ENCODE measurements at places on chromosomes 1 and 21. TPM values are rescaled to one million over a fixed set of nuclear protein-coding genes. Genes with fewer than 3 reads are reported as not detected.

DNA sequence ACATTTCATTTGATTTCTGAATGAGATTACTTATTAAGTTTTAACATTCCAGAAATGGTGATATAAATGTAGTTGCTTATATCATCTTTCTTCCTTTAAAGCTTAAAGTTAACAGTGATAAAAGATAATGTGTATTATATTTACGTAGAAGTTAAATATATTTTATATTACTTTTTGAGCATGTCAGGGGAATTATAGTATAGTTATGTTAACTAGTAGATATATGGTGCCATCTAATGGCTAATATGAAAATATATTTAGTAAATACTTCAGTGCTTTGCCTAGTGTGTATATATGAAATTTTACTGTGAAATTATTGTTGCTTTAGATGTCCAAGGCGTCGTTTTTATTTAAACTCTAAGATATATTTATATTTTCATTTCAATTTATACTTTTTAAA, 51.5 kb downstream of the SYT14 start:
- DNase-seq: no peak
- H3K27ac ChIP-seq: no peak overlapping the region
- no peaks in the 10 kb centered on the region for H3K36me3 ChIP-seq

- H3K27me3 ChIP-seq: peaks cover 5% of the 10 kb centered on the region
- H3K27ac ChIP-seq: no peak overlapping the region
- H3K4me3 ChIP-seq: no peak overlapping the region
- no peak for DNase-seq
- H3K4me1 ChIP-seq: peaks cover 8% of the 10 kb centered on the region
Observed at GRCh38 chr1:3693321-3693720, 41.0 kb downstream of the TP73 start.

- peaks cover 10% of the 10 kb centered on the region for H3K27me3 ChIP-seq
- no peaks in the 10 kb centered on the region for H3K36me3 ChIP-seq
- no peak overlapping the region for H3K4me3 ChIP-seq
- H3K27ac ChIP-seq: no peak overlapping the region
- no peak for DNase-seq
Observed at GRCh38 chr1:94553323-94553730, 11.8 kb upstream of the F3 start.

DNA sequence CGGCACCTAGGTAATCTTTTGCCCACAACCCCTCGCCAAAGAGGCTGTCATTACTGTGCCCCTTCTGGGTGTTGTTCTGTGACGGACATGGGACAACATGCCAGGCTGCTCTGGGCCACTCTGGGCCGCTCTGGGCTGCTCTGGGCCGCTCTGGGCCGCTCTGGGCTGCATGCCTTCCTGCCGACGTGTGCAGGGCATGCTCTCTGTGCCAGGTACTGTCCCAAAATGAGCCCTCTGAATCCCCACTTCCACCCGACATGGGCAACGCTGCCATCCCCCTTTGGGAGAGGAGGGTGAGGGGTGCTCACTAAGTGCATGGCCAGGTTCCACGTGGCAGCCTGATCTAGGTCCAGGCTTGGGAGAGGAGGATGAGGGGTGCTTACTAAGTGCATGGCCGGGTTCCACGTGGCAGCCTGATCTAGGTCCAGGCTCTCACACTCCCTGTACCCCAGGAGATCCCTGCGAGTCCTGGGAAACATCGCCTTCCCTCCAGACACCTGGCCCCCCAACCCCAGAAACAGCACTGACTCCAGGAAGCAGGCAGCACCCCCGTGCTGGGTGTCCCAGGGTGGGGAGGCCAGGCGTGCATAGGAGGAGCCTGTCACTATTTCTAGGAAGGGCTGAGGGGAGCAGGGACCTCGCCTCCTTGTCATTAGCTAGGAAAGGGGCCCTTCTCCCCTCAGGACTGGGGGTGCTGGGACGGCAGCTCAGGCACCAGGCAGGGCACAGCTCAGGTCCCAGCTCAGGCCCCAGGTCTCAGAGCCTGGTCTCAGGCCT, 16.5 kb downstream of the TTC34 start:
- peaks cover 29% of the 10 kb centered on the region for H3K27me3 ChIP-seq
- H3K36me3 ChIP-seq: peaks cover 12% of the 10 kb centered on the region
- no peak overlapping the region for H3K4me3 ChIP-seq
- no peak overlapping the region for H3K27ac ChIP-seq
- H3K4me1 ChIP-seq: peaks cover 12% of the 10 kb centered on the region

GRCh38 chr1:216690603-216691002, 32.6 kb downstream of the ESRRG start:
- H3K36me3 ChIP-seq: no peaks in the 10 kb centered on the region
- DNase-seq: no peak
- H3K4me1 ChIP-seq: no peaks in the 10 kb centered on the region
- H3K27ac ChIP-seq: no peak overlapping the region
- no peak overlapping the region for H3K4me3 ChIP-seq
- H3K27me3 ChIP-seq: no peaks in the 10 kb centered on the region

DNA sequence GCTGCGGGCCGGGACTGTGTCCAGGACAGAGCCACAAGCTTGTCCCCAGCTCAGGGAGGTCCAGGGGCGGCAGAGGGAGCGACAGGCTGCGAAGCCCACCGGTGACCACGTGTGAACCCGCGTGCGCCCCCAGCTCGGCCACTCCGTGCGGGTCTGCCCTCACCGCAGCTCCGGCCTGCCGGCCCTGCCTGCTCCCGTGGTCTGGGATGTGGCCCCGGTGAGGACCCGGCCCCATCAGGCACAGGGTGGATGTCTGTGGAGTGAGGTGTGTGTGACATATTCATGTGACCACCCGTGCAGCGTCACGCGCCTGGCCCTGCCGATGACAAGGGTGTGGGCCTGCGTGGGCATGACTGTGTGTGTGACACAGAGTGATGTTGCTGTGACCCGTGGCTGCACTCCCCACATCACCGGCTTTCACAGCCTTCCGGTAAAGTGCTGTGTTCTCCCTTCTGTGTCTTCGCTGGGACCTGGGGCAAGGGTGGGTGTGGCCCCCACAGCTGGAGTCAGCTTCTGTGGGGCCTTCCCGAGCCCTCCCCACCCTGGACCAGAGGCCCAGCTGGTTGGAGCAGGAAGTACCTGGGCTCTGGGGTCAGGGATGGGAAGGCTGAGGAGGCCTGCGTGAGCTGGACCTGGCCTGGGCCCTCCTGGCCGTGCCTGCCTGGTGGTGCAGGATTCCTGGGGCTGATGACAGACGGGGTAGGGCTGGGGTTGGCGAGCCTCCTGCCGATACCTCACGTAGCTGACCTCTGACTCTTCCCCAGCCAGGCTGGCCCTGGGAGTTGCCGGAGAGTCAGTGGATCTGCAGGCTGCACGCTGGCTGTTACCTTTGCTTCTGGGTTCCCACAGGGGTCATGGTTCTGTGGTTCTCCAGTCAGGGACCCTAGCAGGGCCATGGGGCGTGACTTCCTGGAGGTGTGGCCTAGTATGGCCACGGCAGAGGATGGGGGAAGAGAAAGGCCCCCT, 4.1 kb downstream of the RNF223 start:
- H3K4me1 ChIP-seq: peaks cover 22% of the 10 kb centered on the region
- peak; percentile 57 for DNase-seq
- H3K27me3 ChIP-seq: peaks cover 8% of the 10 kb centered on the region
- H3K36me3 ChIP-seq: no peaks in the 10 kb centered on the region

DNA sequence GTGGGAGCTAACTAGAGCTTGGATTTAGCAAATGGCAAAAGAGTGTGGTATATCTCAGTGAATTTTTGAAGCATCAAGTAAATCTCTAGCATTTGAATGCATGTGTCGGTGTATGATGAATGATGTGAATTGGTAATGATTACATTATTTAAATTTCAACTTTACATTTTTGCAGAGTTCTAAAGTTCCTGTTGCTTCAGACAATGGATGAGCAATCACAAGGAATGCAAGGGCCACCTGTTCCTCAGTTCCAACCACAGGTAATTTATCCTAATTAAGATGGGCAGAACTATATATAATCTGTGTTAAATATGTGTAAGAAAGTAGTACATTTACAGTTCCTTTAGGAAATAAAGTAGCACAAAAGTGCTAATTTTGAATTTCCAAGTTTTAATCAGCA, 75.6 kb downstream of the NEK7 start:
- DNase-seq: no peak
- H3K36me3 ChIP-seq: peaks cover 6% of the 10 kb centered on the region
- H3K27ac ChIP-seq: peak overlapping the region; percentile 76
- no peaks in the 10 kb centered on the region for H3K27me3 ChIP-seq
- peaks cover 13% of the 10 kb centered on the region for H3K4me1 ChIP-seq

DNA sequence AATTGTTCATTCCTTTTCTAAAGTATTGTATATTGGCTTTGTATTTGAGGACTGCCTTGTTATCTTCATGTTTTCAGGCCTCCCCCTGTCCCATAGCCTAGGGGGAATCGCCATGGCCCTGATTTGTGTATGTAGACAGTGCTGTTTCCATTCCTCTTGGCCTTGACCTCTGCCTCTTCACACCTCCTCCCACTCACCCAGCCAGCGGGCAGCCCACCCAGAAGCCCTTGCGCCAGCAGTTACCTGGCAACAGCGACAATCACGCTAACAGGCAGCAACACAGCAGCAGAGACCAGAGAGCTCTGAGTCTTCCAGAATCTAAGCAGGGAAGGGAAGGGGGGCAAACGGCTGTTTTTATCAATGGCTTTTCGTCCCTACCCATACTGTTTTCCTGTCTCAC, 50.0 kb upstream of the NPL start:
- H3K4me3 ChIP-seq: no peak overlapping the region
- peaks cover 7% of the 10 kb centered on the region for H3K27me3 ChIP-seq
- no peaks in the 10 kb centered on the region for H3K36me3 ChIP-seq
- no peak overlapping the region for H3K27ac ChIP-seq

- H3K27me3 ChIP-seq: peaks cover 43% of the 10 kb centered on the region
- no peak overlapping the region for H3K27ac ChIP-seq
- no peaks in the 10 kb centered on the region for H3K4me1 ChIP-seq
Observed at GRCh38 chr21:41508415-41509144, 622 bp upstream of the TMPRSS2 start.

DNA sequence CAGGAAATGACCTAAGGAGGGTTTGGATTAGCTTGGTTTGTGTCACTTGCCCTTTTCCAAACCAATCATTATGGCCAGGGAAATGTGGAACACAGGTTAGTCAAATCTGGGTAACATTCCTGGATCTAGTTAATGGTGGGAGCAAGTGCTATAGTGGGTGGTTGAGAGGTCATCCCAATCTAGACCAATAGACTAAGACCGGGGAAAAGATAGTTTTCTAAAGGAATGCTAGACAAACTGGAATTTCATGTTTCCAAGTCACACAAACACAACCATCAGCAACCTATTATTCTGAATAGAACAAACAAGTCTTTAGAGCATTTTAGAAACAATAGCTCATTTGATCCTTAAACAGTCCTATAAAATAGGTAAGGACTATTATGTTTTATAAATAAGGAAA, 4.3 kb upstream of the MAN1A2 start:
- H3K27ac ChIP-seq: no peak overlapping the region
- no peak for DNase-seq
- H3K36me3 ChIP-seq: no peaks in the 10 kb centered on the region
- H3K4me3 ChIP-seq: no peak overlapping the region

DNA sequence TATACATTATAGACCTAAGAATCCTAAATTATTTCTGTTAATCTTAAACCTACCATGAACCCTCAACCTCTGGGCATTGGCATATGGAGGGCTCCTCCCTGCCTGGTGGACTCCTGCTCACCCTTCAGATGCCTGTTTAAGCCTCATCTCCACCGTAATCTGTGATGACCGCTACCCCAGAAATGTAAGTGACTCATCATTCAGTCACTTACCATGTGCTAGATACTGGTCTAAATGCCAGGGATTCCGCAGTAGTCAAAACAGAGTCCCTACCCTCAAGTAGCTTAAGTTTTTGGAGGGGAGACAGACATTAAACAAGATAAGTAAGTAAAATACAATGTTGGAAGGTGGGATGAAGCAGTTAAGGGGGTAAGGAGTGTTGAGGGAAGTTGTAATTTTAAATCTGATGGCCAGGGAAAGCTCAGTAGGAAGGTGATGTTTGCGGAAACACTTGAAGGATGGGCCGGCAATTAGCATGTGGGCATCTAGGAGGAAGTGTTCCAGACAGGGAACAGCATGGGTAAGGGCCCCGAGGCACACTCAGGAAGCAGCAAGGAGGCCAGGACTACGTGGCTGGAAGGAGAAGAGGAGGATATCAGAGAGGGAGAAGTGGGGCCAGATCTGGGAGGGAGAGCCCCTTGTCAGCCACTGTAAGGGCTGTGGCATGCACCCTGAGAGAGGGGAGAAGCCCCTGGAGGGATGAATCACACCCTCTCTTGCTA, 141.7 kb upstream of the HOOK1 start:
- no peak overlapping the region for H3K27ac ChIP-seq
- no peak overlapping the region for H3K4me3 ChIP-seq
- H3K27me3 ChIP-seq: no peaks in the 10 kb centered on the region
- peaks cover 10% of the 10 kb centered on the region for H3K36me3 ChIP-seq
- no peaks in the 10 kb centered on the region for H3K4me1 ChIP-seq
- no peak for DNase-seq

- DNase-seq: no peak
- H3K27me3 ChIP-seq: peaks cover 5% of the 10 kb centered on the region
- no peak overlapping the region for H3K27ac ChIP-seq
- no peak overlapping the region for H3K4me3 ChIP-seq
Observed at GRCh38 chr21:34262469-34262845, 101.3 kb upstream of the KCNE2 start.

DNA sequence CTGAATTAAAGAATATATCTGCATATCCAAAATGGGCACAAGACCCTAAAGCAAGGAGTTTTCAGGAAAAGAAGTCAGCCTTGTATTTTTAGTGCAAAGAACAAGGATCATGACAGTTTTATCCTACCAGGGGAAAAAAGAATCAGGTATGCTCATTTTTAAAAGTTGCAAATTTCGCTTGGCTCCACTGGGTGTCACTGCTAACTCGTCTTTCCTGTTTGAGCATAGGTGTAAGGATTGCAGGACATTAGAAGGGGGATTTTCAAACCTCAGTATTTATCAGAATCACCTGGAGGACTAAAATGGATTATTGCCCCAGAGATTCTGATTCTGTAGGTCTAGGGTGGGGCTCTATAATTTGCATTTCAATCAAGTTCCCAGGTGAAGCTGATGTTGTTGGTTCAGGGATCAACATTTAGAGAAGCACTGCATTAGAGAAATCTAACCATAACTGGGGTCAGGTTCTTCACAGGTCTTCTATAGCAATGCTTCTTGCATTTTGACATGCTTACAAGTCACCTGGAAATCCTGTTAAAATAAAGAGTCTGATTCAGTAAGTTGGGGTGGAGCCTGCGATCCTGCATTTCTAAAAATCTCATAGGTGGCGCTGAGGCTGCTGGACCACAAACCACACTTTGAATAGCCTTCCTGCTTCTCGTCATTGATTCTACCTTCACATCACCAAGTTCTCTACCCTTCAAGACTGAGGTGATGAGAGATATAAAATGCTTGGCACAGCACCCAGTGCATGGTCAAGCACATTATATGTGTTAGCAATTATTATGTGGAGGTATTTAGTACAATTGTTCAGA, 39.6 kb downstream of the NUF2 start:
- H3K4me1 ChIP-seq: no peaks in the 10 kb centered on the region
- no peaks in the 10 kb centered on the region for H3K36me3 ChIP-seq
- DNase-seq: no peak
- no peak overlapping the region for H3K27ac ChIP-seq
- H3K27me3 ChIP-seq: peaks cover 13% of the 10 kb centered on the region
- H3K4me3 ChIP-seq: no peak overlapping the region

TAF1A gene
- polyA plus RNA-seq: 4.5 TPM

UTS2 gene
- polyA plus RNA-seq: not detected

PTBP2 gene
- polyA plus RNA-seq: 8.1 TPM

C1orf115 gene
- 12.2 TPM for polyA plus RNA-seq

FAM151A gene
- polyA plus RNA-seq: not detected

CHODL gene
- not detected for polyA plus RNA-seq

Data from naive B cell (primary cell).